ENCODE measurements at places on chromosomes 5 and 9. TPM values are rescaled to one million over a fixed set of nuclear protein-coding genes. Genes with fewer than 3 reads are reported as not detected.

The PCDHGB4 gene
- 28.2 TPM for total RNA-seq

The TEX48 gene
- total RNA-seq = not detected

The WNK2 gene
- not detected for total RNA-seq

The CAVIN4 gene
- 3.7 TPM for total RNA-seq

The BARHL1 gene
- total RNA-seq = not detected

The LCP2 gene
- not detected for total RNA-seq

The ADAMTS6 gene
- 141 TPM for total RNA-seq

The NME5 gene
- not detected for total RNA-seq

The EFNA5 gene
- total RNA-seq = 0.66 TPM

The KLHL9 gene
- 25.6 TPM for total RNA-seq

The PITX1 gene
- total RNA-seq = 76.3 TPM

The STK10 gene
- 46.8 TPM for total RNA-seq

The PCDHAC1 gene
- total RNA-seq = not detected

The GFI1B gene
- total RNA-seq = not detected

The NTRK2 gene
- 0.14 TPM for total RNA-seq

The SLC25A2 gene
- total RNA-seq = 0.44 TPM

The RFESD gene
- total RNA-seq = 2.0 TPM

The SHISAL2B gene
- total RNA-seq = not detected

The PCDHA10 gene
- 0.14 TPM for total RNA-seq

The ACTBL2 gene
- 3.3 TPM for total RNA-seq

The JAKMIP2 gene
- total RNA-seq = 0.22 TPM

The TAF11L10 gene
- total RNA-seq = not detected

The GZMA gene
- total RNA-seq = not detected

The SPATA31D4 gene
- not detected for total RNA-seq

The MIGA2 gene
- 30.9 TPM for total RNA-seq

The CHSY3 gene
- 15.6 TPM for total RNA-seq

The ADCY2 gene
- not detected for total RNA-seq

The FOXI1 gene
- total RNA-seq = not detected

The ZNF622 gene
- total RNA-seq = 44.2 TPM

The ADAMTS13 gene
- total RNA-seq = 0.88 TPM

The MARCOL gene
- total RNA-seq = not detected

All from placental pericyte (primary cell).